Fibroblast of the conjunctiva (primary cell): ENCODE measurements at places on chromosomes 11 and 22.

DNA sequence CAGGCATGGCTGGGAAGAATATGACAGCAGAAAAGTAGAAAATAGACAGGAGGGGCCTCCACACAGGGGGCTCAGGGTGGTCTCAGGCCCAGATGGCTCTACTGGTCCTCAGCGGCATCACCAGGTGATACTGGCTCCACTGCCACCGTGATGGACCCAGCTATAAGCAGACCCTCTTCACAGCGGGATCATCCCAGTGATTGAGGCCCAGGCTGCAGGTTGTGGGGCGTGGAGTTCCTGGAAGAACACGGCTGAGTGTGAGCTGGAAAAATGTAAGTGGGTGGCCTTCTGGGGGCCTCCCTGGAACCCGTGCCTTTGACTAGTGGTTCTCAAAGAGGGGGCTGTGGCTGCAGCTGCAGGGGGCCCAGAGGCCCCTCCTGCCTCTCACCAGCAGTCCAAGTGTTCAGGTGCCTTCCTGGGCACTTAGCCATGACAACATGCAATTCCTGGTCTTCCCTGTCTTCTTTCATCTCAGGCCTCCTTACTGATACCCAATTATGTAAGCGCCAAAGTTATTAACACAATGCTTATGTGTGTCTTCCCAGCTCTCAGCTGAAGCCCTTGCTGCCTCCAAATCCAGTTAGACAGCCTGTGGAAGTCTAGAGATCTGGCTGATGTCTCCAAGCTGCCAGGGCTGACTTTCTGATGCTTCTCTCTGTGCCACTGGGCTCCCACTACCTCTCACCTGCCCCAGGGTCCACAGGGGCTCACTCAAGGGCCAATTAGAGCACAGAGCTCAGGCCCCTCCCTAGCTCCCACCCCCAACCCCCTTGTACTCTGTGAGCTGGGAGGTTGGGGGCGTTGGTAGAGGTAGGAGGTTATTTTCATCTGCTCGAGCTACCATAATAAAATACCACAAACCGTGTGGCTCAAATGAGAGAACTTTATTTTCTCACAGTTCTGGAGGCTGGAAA is 110.1 kb upstream of the LMO1 start:
- no peak for DNase-seq

- DNase-seq, result no peak
These were observed 632.0 kb upstream of the KIRREL3 start for GRCh38 chr11:127632546-127632945.

- DNase-seq, result no peak
These were observed 1.4 kb downstream of the SELENOO start for GRCh38 chr22:50202130-50202666.

GRCh38 chr11:66432597-66432996 is 6.1 kb downstream of the MRPL11 start:
- DNase-seq, result no peak

GRCh38 chr11:18699848-18700261 is 1.3 kb downstream of the TMEM86A start:
- DNase-seq, result no peak

- DNase-seq, result no peak
These were observed 55.1 kb downstream of the CYTH4 start for GRCh38 chr22:37337204-37337943.

DNA sequence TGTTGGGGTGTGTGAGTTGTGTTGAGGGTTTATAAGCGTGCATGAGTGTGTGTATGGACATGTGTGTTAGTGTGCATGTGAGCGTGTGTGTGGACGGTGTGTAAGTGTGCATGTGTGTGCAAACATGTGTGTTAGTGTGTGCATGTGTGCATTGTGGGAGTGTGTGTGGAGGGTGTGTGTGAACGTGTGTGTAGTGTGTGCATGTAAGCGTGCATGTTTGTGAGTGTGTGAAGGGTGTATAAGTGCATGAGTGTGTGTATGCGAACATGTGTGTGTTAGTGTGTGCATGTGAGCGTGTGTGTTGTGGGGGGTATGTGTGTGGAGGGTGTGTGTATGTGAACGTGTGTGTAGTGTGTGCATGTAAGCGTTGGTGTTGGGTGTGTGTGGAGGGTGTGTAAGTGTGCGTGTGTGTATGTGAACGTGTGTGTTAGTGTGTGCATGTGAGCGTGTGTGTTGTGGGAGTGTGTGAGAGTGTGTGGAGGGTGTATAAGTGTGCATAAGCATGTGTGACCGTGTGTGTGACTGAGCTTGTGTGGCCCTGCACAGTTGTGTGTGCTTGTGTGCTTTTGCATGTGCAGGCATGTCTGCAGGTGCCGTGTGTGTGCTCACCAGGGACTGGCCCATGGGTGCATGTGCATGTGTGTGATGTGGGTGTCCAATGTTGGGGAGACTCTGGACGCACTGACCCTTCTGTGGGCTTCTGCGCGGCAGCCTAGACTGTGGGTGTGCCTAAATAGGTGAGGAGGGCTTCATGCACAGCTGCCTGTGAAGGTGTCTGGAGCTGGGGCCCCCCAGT is 866.2 kb downstream of the TBC1D22A start:
- DNase-seq, result no peak

DNA sequence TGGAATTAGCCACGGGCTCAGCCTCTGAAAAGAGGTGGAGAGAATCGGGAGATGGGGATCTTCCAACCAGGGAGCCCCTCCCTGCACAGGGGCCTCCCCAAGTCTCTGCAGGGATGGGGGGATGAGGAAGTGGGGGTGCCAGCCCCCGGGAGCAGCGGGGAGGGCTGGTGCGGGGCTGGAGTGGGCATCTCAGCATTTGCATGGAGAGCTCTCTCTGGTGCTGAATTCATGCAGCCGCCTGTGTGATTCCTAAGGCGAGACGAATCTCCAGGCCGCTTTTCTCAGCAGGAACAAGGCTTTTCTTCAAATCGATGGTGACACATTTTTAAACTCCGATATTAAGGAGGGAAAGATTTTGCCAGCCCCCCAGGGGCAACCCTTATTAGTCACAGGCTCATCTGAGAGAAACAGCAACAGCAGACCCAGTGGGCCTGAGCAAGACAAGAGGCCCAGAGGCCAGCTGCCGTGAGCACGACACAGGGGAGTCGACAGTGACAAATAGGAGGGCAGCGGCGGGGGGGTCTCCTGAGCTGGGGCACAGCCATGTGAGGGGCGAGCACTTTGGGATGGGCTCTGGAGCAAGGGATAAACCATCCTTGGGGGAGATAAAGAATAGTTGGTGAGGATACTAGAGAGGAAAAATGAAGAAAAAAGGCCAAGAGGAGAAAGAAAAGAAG is 29.0 kb downstream of the MACROD1 start:
- no peak for DNase-seq

DNA sequence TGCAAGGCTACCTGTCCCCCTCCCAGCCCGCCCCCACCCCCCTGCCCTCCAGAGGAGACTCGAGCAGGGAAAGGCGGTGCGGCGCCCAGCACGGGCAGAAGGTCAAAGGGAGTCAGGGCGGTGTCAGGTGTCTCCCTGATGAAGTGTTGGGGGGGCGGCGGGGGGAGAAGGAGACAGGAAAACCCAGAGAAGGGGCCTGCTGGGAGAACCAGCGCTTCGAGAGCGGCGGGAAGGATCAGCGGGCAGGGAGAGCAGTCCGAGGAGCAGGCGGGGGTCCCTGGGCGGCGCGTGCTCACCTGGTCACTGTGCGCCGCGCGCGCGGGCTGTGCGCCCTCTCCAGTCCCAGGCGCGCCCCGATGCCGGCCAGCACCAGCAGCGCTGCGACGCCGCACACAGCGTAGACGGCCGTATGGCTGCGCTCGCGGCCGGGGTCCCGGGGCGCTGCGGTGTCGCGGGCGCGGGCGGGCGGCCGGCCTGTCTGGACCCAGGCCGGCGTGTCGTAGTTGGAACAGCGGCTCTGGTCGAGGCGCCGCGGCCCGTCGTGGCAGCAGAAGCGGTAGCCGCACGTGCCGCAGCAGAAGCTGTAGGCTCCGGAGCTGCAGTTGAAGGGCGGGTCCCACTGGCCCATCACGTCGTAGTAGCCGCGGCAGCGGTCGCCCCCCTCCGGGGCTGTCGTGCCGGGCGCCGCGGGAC is 886 bp downstream of the SHISA8 start:
- no peak for DNase-seq

DNA sequence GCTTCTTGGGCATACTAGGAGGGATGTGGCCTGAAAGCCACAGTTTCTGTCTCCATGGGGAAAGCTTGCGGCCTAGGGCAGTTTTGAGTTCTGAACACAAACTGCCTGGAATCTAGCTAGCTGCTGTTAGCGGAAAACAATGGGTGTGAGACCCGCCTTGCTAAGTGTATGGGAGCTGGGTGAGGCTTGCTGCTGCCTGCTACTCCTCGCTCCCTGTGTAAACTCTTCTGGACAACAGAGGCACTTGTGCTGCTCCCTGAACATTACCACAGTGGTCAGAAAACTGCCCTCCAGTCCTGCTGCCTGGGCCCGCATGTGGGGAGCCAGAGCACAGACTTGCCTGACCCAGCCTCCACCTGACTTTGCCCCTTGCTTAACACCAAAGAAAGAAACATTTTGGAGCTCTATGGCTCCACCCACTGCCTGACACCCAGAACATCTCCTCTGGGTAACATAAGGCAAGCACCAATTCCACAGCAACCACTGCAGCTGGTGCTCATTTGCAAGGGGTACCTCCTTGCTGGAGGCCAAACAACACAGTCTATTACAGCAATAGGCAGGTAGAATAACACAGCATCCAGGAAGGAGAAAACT is 766.3 kb upstream of the RAG2 start:
- no peak for DNase-seq

- peak; percentile 57 for DNase-seq
These were observed 3.9 kb upstream of the TRIM34 start for GRCh38 chr11:5620651-5621521.

DNA sequence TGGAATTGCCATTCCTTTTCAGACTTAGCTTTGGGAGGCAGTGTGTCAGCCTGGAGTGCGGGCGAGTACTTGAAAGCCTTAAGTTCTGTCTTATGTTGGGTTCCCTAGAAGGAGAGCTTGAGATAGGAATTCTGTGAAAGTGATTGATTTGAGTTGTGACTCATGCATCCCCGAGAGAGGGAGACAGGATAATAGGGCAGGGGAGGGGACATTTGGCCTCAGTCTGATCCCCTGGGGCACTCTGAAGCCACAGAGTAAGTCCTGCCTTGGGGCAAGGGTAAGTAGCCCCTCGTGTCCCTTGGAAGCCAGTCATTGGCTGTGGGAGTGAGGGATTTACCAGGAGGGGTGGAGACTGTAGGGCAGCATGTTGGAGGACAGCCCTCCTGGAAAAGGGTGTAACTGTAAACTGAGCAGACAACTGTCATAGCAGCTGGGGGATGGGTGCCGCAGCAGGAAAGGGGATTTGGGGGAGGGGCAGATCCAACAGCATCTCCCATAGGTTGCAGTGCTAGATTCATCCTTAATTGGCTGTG is 44.0 kb downstream of the KIAA1671 start:
- DNase-seq, result peak; percentile 36

- no peak for DNase-seq
These were observed 54.8 kb downstream of the CLPB start for GRCh38 chr11:72379384-72380131.

DNA sequence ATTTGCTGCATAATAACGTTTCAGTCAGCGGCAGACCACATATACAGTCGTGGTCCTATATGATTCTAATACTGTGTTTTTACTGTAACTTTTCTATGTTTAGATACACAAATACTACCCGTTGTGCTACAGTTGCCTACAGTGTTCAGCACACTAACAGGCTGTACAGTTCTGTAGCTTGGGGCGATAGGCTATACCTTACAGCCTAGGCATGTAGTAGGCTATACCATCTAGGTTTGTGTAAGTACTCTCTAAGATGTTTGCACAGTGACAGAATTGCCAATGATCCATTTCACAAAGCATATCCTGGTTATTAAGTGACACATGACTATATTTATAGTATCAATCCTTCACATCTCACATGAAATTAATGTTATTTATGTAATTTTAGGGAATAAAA is 78.2 kb downstream of the YAP1 start:
- no peak for DNase-seq

- DNase-seq, result no peak
These were observed 92.7 kb downstream of the SGSM3 start for GRCh38 chr22:40463017-40463631.

GRCh38 chr11:16985297-16985696 is 28.9 kb downstream of the PLEKHA7 start:
- no peak for DNase-seq

DNA sequence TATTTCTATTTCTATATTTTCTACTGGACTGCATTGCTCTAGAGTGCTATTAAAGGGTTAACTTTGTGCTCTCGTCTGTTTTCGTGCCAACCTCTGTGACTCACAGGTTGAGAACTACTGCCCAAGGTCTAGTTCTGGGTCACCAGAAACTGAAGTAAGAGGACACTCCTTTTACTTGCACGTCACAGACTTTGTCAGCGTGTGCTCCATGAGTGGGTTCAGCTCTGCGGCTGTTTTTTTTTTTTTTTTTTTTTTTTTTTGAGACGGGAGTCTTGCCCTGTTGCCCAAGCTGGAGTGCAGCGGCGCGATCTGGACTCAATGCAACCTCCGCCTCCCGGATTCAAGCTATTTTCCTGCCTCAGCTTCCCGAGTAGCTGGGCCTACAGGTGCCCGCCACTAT is 49.8 kb downstream of the CLMP start:
- peak; percentile 75 for DNase-seq

- DNase-seq, result no peak
These were observed 255.2 kb upstream of the ZC3H12C start for GRCh38 chr11:109838026-109838425.

- no peak for DNase-seq
These were observed 62.0 kb downstream of the FLRT1 start for GRCh38 chr11:64097468-64098317.

GRCh38 chr11:99918761-99919160 is 768.3 kb upstream of the ARHGAP42 start:
- no peak for DNase-seq

DNA sequence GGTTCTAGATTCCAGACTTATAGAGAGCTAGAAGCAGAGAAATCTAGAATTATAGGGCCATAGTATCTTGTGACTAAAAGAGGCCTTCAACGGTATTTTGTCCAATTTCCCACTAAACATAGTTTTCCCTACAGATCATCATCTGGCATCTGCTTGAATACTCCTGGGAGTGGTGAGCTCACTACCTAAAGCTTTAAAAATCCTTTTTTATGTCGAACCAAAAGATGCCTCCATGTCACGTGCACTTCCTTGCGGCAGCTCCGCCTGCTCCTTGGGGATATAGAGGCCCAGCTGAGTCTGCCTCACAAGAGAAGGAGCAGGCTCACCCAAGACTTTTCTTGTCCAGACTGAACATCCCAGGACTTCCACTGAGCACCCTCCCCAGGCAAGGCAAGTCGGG is 4.3 kb upstream of the MB start:
- no peak for DNase-seq

DNA sequence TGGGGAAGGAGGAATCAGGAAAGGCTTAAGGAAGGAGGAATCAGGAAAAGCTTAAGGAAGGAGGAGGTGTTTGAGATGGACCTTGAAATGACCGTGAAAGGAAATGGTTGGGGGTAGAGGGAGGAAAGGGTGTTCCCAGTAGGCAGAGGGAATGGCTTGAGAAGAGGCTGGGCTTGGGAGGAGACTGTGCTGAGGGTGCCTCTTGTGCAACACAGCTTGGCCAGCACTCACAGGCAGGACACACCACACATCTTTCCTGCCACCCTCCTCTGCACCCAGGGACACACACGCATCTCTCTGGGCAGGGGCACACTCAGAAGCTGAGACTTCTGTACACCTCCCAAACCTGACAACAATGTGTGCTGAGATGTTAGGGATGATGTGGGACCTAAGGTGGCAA is 151.4 kb downstream of the FBXO7 start:
- DNase-seq, result no peak
